ENCODE measurements at places on chromosomes 6 and 20. TPM values are rescaled to one million over a fixed set of nuclear protein-coding genes. Genes with fewer than 3 reads are reported as not detected.

The EYA2 gene
- not detected for total RNA-seq

The DDR1 gene
- total RNA-seq, result 9.1 TPM

The UBD gene
- 9.2 TPM for total RNA-seq

The HLA-G gene
- total RNA-seq, result not detected

The DSTN gene
- total RNA-seq, result 331 TPM

The SYCP2 gene
- total RNA-seq, result 0.23 TPM

The OLIG3 gene
- total RNA-seq, result not detected

The PBX2 gene
- 38.3 TPM for total RNA-seq

The GABRR2 gene
- total RNA-seq, result 0.18 TPM

The TCF21 gene
- total RNA-seq, result 0.41 TPM

The FAM217A gene
- total RNA-seq, result not detected

The BPIFA3 gene
- total RNA-seq, result not detected

The KCNK15 gene
- total RNA-seq, result not detected

The GSTA4 gene
- total RNA-seq, result 25.3 TPM

The SLC22A2 gene
- total RNA-seq, result not detected

The OR2J3 gene
- total RNA-seq, result not detected

The NKX2-2 gene
- total RNA-seq, result not detected

The PRRT1 gene
- total RNA-seq, result 0.70 TPM

The LRRN4 gene
- total RNA-seq, result 19.4 TPM

The LGSN gene
- not detected for total RNA-seq

The CHD6 gene
- 15.5 TPM for total RNA-seq

The TRIM10 gene
- not detected for total RNA-seq

The WFDC10B gene
- not detected for total RNA-seq

The PREP gene
- total RNA-seq, result 23.3 TPM

The RBM24 gene
- total RNA-seq, result 5.5 TPM

The LY6G6D gene
- total RNA-seq, result not detected

The SYTL3 gene
- total RNA-seq, result 4.4 TPM

The RIPPLY2 gene
- total RNA-seq, result not detected

The C6orf52 gene
- total RNA-seq, result 3.4 TPM

The SLC32A1 gene
- not detected for total RNA-seq

The NHLRC1 gene
- total RNA-seq, result 3.8 TPM

The F13A1 gene
- total RNA-seq, result not detected

The BPIFA1 gene
- total RNA-seq, result not detected

The CLIC1 gene
- total RNA-seq, result 541 TPM

The PROCR gene
- 92.8 TPM for total RNA-seq

The REM1 gene
- not detected for total RNA-seq

The CALHM4 gene
- not detected for total RNA-seq

The RBPJL gene
- not detected for total RNA-seq

The FLRT3 gene
- total RNA-seq, result 5.3 TPM

The BPIFB2 gene
- total RNA-seq, result not detected

The SSTR4 gene
- total RNA-seq, result not detected

The ARFGEF2 gene
- 31.9 TPM for total RNA-seq

The SLC22A7 gene
- not detected for total RNA-seq

The CHRNA4 gene
- not detected for total RNA-seq

The CYP39A1 gene
- total RNA-seq, result not detected

The ATXN1 gene
- 13.1 TPM for total RNA-seq

The EYA4 gene
- 0.12 TPM for total RNA-seq

The MOXD1 gene
- total RNA-seq, result 7.5 TPM

The RAET1L gene
- total RNA-seq, result not detected

The ULBP1 gene
- total RNA-seq, result 4.1 TPM

The PREX1 gene
- total RNA-seq, result 84.9 TPM
